NCI-H69 (cell line): ENCODE measurements at places on chromosomes 5 and 9.

- DNase-seq: no peak
Measured at GRCh38 chr5:140321796-140322195, 18.9 kb upstream of the PFDN1 start.

- DNase-seq: no peak
Measured at GRCh38 chr9:96299823-96300222, 2.2 kb downstream of the HSD17B3 start.

GRCh38 chr9:74697535-74697934 is 190.2 kb downstream of the TRPM6 start:
- DNase-seq: no peak

GRCh38 chr9:277601-278295 is 63.1 kb downstream of the DOCK8 start:
- no peak for DNase-seq

DNA sequence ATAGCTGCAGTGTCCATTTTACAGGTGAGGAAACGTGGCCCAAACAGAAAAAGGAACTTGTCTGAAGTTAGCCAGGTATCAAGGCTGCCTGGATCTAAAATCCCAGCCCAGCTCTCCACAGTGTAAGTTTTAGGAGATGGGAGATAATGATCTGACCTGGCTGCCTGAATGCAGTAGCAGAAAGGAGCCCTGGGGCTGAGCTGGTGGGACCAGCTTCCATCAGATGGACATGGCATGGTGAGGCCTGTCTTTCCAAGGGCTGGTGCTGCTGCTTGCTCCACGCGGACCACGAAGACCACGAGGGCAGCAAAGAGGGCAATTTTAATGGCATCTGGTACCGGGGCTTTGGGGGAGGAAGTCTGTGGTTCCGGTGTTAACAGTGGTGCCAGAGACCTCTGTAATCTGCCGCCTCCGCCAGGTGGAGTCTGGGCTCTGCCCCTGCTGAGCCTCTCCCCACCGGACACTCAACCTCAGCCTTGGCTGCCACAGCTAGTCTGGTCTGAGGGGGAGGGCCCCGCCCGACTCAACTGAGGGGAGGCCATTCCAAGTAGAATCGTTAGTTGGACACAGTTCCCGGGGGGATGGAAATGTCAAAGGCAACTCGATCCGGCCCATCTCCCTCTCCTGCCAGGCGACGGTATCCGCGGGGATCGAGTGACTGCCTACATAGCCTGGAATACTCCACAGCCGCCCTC is 650 bp downstream of the MYORG start:
- peak; percentile 67 for DNase-seq

DNA sequence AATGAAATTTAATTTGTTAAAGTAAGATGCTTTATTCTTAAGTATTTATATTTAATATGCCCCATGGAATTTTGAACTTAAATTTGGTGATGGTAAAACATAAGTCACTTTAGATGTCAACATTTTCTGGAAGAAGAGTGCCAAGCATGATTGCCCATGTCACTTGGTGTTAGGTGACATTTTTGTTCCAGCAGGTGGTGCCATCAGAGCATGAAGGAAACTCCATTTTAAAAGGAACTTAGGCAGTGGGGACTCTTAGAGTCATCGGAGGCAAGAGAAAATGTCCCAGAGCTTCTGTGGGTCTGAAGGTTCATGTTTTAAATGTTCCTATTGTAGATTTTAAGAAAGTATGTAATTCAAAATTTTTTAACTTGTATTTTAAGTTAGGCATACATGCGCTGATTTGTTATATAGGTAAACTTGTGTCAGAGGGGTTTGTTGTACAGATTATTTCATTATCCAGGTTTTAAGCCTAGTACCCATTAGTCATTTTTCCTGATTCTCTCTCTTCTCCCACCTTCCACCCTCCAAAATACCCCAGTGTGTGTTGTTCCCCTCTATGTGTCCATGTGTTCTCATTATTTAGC is 789.3 kb downstream of the SEMA5A start:
- DNase-seq: peak; percentile 73

DNA sequence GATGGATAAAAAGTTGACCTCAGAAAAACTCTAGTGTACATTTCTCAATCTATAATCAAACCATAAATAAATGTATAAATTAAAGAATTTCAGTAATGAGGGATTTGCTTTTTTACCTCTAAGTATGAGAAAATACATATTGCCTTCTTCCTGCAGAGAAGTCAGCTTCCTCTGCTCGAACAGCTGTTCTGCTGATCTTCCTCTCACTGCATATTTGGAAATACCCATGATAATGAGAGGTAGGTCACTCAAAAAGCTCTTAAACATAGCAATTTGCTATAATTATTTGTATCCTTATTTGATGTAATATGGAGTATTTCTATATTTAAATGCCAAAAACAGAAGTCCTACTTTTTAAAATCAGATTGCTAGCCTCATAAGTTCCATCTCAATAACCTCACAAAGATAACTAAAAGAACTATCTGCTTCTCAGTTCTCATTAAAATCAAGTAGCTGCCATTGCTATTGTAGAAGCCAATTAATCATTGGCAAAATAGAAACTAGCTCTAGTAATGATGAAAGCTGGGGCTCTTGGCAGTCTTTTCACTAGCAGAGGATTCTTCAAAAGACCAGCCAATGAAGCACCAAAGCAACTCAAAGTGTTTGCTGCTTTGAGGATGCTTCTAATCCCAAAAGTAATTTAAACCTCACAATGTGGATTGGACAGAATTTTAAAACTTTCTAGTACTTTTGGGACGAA is 35.7 kb upstream of the OR13D1 start:
- DNase-seq: peak; percentile 6

DNA sequence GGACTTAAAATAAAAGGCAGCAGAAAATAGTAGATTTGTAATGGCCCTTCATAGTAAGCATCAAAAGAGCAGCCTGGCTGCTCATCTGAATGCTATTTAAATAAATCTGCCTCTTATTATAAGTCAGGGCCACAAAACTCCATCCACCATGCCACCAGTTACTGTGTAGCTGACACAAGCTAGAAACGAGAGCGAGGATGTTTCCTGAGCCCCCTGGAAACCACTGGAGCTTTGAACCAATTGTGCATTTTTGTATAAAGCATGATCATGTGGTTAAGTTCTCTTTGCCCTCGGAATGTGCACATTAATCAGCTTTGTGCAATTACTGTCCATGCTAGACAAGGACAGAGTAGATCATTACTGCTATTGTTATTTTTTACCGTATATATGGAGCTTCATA is 17.4 kb downstream of the SLC24A2 start:
- no peak for DNase-seq

GRCh38 chr9:133141833-133142595 is 21.0 kb upstream of the RALGDS start:
- peak; percentile 88 for DNase-seq

DNA sequence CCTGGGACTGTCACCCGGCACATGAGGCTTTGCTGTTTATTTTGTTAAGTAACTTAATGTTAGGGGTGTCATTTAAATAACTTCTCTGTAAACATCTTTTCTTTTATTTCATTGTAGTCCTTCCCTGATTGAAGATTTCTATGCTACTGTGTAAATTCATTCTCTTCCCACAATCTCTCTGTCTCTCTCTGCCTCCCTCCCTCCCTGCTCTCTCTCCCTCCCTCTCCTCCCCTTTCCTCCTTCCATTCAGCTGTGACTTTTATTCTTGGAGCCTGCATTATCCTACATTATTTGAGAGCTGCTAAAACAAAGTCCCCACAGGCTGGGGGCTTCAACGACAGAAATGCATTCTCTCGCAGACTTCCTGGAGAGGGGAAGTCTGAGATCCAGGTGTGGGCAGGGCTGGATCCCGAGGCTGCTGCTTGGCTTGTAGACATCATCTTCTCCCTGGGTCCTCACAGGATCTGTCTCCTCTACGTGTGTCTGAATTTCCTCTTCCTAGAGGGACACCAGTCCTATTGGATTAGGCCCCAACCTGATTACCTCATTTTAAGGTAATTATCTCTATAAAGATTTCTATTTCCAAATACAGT is 18.4 kb downstream of the UBE2QL1 start:
- DNase-seq: no peak

GRCh38 chr5:8341406-8341805 is 472.5 kb downstream of the MTRR start:
- no peak for DNase-seq

DNA sequence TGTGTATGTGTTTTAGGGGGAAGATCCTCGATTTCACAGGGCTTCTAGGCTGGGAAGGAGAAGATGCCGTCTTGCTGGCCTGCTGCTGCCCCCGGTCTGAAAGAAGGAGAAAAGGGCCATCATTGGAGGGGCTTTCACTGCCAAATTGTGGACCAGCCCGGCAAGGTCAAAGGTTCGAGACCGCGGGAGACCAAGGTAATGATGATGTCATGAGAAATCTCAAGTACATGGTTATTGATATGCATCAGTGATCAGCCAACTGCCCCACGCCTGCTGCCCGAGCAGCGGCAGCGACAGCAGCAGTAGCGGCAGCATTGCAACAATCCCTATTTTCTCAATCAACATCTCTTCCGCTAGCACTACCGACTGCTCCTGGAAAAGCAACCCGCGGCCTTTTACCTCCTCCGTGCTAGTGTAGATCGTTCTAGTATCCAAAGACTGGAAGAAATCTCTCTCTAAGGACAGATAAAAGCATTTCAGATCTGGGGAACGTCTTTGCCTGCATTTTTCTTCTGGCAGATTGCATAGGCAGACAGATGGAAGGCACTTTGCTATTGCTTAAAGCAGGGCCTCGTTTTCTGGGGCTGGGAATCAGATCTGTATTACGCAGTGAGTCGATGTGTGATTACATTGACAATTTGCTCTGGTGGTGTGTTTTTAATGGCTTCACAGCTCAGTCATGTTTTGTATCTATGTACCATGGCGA is 215.3 kb downstream of the MEF2C start:
- peak; percentile 92 for DNase-seq

- no peak for DNase-seq
Measured at GRCh38 chr9:113516840-113517577, 53.5 kb downstream of the RGS3 start.

DNA sequence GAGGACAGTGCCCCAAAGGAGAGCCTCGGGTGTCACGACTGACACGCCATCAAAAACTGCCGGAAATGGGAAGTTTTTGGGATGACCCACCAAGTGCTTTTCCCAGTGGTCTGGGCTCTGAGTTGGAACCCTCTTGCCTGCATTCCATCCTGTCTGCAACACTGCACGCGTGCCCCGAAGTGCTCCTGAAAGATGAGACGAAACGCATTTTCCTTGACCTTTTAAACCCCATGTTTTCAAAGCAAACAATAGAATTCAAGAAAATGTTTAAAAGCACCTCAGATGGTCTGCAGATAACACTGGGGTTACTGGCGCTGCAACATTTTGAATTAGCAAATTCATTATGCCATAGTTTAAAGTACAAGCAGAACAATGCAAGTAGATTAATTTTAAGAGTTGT is 92.9 kb downstream of the ANKRD18A start:
- no peak for DNase-seq

- peak; percentile 29 for DNase-seq
Measured at GRCh38 chr5:173969167-173970049, 19.6 kb upstream of the C5orf47 start.

- DNase-seq: no peak
Measured at GRCh38 chr9:278651-279050, 64.0 kb downstream of the DOCK8 start.

DNA sequence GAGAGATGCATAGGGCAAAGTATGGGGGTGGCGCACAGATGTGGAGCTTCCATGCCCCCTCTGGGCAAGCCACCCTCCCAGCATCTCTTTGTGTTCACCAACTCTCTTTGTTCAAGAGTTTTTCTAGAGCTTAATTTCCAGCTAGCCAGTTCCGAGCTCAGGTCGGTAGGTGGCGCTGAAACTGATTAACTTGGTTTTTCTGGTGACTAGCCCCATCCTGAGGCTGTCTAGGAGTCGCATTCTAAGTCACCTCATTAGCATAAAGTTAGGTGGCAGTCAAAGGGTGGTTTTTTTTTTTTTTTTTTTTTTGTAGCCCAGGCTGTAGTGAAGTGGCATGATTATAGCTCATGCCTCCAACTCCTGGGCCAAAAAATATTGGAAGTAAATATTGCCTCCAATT is 476.4 kb downstream of the KDM4C start:
- DNase-seq: peak; percentile 58
